ENCODE measurements at places on chromosomes 11 and 22. TPM values are rescaled to one million over a fixed set of nuclear protein-coding genes. Genes with fewer than 3 reads are reported as not detected.

GRCh38 chr22:33539902-33540751 lies 380.1 kb downstream of the LARGE1 start:
- DNase-seq: no peak

- no peak for DNase-seq
Measured at GRCh38 chr11:88410056-88410455, 72.5 kb upstream of the CTSC start.

DNA sequence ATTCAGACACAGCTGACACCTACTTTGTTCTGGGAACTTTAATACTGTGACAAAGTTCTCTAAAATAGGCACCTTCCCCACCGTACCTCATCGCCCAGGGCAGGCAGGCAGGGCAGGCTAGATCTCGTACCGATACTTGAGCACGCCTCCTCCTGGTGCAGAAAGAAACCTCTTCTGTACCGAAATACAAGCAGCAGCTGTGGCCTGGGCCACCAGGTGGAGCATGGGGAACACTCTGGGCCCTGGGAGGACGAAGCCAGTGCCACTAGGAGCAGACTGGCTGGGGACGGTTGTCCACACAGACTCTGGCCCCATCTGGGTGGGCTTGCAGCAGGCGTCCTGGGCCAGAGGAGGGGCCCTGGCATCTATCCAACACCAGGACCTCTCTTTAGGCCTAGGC lies 12.8 kb downstream of the PMM1 start:
- DNase-seq: peak; percentile 95

- no peak for DNase-seq
Measured at GRCh38 chr11:77442394-77443053, 31.4 kb downstream of the PAK1 start.

DNA sequence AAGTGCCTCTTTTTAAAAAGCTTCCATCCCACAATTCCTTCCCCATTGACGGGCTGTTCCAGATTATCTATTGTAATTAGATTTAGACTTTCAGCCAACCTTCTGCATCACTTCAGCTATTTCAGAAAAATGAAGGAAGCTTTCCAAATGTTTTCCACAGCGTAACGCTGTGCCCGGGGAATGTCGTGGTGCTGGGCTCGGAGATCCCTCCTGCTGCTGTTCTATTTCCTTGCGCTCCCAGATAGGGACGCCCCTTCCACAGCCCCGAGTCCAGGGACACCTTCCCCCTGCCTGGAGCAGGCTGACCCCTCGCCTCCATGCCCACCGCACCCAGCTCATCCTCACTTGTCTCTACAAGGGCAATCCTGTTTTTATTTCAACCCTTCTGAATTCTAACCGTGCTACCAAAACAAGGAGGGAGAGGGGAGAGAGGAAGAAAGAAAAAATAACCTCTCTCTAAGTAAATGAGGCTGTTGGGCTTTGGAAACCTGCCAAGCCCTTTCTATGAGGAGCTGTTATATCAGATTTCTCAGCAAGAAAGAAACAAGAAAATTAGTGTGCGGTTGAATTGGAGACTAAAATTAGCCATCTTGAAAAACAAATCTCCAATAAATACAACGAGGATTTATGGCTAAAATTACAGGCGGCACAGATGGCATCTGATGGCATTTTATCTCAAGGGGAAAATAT lies 366.9 kb downstream of the BRD1 start:
- DNase-seq: no peak

DNA sequence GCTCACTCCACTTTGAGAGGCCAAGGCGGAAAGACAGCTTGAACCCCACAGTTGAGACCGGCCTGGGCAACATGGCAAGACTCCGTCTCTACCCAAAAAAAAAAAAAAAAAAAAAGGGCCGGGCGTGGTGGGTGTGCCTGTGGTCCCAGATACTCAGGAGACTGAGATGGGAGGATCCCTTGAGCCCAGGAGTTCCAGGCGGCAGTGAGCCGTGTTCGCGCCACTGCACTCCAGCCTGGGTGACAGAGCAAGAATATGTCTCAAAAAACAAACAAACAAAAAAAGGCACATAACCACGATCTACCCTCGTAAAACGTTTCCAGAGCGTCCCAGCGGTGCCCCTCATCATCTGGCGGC lies 861 bp upstream of the RAD9A start:
- DNase-seq: no peak

GRCh38 chr22:37911697-37912096 lies 5.6 kb downstream of the MICALL1 start:
- DNase-seq: peak; percentile 46

DNA sequence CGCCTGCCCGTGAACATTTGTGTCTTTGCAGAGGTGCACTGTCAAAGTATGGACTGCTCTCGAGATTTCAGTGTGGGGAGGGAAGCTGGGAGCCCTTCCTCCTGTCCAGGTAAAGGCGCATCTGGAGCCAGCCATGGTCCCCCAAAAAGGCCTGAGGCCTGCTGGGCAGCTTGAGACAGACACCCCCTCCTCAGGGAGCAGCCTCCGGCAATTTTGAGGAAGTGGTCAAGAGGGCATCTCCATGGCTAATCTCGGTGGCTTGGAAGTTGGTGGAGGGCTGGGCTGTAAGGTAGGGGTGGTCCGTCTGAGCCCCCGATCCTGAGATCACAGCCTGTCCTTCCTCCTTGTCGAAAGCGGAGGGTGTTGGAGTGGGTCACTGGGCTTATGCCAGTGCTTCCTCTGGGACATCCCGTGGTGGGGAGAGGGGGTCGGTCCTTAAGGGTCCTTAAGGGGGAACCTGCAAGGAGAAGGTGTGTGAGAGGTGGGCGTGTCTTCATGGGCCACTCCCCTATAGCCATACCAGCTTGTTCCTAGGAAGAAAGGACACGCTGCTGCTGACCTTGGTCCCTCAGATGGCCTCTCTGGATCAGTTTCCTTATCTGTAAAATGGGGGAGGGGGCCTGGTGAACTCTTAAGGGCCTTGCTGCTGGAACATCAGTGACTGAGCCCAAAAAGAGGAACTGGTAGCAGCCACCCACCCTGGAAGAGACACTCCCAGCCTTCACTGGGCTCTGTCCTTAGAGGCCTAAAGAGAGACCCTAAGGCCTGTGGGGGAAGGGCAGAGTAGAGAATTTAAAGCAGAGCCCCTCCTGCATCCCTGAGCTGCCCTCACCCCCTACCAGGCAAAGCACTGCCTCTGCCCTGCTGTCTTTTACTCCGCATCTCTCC lies 2.6 kb downstream of the KCNC1 start:
- DNase-seq: no peak

CASP5 gene
- not detected for total RNA-seq

OR2D2 gene
- total RNA-seq: 0.24 TPM

MMP7 gene
- total RNA-seq: not detected

RAPSN gene
- not detected for total RNA-seq

MISFA gene
- not detected for total RNA-seq

TOLLIP gene
- 11.7 TPM for total RNA-seq

CARD18 gene
- total RNA-seq: not detected

Measured in GM23338 (cell line).